ENCODE measurements at places on chromosomes 13 and 19.

DNA sequence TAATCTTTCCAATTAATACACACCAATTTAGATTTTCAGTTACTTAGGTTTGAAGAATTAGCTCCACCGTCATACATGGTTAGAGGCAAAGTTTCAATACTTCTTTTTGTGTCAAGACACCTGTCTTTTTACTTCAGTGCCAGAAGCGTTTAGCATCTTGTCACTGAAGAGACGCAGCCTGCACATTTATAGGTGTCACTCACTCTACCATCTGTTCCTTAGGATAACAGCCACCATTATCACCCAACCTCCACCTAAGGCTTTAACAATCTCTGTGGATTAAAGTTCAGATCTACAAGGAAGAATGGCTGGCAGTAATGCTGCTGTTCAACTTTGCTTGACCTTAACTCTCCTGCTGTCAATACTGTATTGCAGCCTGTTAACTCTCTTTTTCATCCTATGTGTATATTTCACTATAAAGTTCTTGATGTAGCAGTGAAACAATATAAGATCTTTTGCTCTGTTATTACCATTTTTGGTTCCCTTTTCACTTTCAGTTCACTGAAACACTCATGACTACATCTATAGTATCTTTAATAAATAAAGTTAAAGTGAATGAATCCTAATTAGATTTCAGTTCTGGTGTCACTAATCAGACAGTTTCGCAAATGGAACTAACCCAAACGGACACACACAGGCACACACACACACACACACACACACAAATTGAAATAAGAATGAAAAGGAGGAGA lies 435.6 kb downstream of the PCDH9 start:
- no peak for DNase-seq

DNA sequence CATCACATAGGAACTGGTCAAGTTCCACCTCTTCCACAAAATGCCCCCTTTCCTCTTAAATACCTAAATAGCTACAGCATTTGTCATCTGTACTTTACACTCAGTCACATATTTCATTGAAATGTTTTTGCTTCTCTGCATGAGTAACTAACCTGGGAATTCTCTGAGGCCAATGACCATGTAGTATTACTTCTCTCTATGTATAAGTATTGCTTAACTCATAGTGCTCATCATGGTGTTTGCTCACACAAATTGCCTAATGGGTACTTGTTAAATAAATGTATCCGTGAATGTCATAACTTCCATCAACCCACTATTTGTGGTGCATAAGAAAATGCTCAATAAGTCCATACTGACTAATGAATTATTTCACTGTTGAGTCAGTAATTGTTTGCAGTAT lies 115.5 kb downstream of the FGF14 start:
- no peak for DNase-seq

- no peak for DNase-seq
Measured at GRCh38 chr13:32430018-32430747, 2.3 kb upstream of the N4BP2L1 start.

DNA sequence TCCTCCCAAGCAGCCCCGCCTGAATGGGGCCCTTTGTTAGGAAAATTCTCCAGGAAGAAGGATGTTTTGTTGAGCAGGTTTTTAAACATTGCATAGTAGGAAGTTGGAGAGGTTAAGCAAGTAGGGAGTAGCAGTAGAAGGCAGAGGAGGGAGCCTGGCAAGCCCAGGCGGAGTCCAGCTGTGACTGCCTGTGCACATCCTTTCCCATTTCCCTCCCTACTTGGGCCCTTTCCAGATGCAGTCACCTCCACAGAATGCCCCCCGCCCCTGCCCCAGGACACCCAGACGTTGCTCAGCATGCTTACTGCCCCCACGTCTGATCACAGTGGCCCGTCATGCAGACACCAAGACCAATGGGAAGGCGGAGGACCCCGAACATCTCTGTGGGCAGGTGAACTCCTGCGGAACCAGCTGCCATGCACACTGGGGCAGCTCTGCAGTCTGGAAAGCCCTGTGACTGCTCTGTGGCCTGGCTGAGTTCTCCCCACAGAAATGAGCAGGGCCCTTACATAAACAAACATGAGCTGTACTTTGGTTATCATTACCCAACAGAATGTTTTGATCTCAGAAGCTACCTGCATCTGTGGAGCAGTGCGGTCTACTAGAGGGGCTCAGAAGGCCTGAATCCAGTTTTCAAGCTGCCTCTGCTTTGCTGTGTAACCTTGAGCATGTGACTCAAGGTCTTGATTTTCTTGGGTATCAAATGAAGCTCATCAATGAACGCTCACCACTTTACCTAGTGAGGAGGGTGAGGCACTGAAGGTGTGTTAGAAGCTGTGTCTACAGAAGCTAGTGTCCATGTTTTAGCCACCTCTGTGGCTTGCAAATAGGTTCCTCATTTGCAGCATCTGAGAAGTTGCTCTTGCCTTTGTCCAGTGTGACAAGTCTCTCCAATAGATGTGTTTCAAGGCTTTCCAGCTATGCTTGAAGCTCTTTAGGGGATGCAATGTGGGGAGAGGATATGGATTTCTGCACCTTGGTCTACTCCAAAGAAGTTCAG lies 84.2 kb downstream of the TNFRSF19 start:
- DNase-seq: no peak

- no peak for DNase-seq
Measured at GRCh38 chr19:35476149-35476548, 14.1 kb downstream of the KRTDAP start.

DNA sequence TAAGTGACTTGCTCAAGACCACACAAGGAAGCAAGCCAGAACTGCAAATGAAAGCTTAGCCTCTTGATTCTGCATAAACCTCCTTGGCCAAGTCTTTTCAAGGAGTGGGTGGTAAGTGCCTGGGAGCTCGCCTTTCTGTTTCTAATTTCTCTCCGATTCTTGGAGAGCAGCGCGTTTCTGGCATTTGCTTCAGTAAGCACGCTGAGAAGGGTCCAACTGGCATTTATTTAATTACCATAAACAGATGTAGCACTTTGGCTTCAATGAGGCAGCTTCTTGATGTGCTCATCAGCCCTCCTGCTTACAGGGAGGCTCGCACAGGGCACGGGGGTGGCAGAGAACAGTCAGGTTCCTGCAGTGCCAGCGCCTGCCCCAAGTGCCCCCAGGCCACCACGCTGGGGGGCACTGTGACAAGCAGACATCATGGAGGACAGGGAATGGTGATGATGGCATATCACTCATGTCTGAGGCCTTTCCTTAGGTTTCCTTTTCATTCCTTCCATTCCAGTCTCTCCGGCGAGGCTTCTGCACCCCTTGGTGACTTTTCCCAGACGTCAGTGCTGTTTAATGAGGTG lies 13.3 kb downstream of the SIAH3 start:
- no peak for DNase-seq

- no peak for DNase-seq
Measured at GRCh38 chr19:1453525-1454364, 3.8 kb downstream of the APC2 start.

GRCh38 chr13:35621989-35622388 lies 145.5 kb upstream of the MAB21L1 start:
- no peak for DNase-seq

Data from LoVo (cell line).